Cardiac septum (tissue), 1 donor: ENCODE measurements at places on chromosomes 12 and 14. TPM values are rescaled to one million over a fixed set of nuclear protein-coding genes. Genes with fewer than 3 reads are reported as not detected.

- DNase-seq, result no peak
Observed at GRCh38 chr14:24171422-24172260, at the start of gene REC8. Gene REC8 (plus strand): TSS chr14:24172080. CDS start chr14:24172553, 473 bp downstream.

TAS2R9 gene
- total RNA-seq, result not detected

DNA sequence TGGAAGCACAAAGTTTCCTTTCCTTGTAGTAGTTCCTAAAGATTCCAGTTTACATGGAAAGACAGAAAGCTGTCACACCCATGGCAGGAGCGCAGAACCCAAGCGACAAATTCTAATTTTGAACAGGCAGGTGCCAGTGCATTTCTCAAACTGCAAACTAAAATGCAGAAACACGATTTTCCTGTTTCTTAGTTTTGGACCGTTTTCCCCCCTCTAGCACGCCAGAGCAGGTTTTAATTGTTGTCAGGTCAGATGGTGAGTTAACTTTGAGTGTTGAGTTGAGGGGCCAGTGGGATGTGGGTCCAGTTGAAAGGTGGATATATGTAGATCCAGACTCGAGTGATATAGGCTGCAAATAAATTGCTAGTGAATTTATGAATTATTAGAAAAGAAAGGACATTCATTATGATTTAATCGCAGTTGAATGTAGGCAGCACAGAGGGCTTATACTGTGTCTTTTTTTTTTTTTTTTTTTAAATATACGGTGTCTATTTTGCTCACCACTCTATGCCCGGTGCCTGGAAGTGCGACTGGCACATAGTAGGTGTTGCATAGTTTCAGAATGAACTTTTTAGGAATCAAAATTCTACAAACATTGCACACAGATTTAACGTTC lies 909 bp upstream of the ETFBKMT start:
- DNase-seq, result no peak

- DNase-seq, result no peak
Observed at GRCh38 chr14:68820119-68820518, 27.3 kb upstream of the ZFP36L1 start.

- no peak for DNase-seq
Observed at GRCh38 chr12:42704810-42705401, 115.4 kb upstream of the PRICKLE1 start.

CNTN1 gene
- total RNA-seq, result 0.27 TPM

DNA sequence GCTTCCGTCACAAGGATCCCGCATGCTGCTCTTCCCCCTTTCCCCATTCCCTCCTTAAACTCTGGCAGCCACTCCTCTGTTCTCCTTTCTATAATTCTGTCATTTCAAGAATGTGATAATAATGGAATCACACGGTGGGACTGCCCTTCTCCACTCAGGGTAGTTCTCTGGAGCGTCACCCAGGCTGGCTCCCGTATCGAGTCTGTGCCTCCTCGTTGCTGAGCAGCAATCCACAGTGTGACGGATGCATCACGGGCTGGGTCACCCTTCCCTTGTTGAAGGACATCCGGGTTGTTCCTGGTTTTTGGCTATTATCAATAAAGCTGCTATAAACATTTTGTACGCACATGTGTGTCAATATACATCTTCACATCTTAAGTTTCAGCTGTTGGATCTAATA lies 5.7 kb upstream of the SYNE3 start:
- DNase-seq, result no peak

DNA sequence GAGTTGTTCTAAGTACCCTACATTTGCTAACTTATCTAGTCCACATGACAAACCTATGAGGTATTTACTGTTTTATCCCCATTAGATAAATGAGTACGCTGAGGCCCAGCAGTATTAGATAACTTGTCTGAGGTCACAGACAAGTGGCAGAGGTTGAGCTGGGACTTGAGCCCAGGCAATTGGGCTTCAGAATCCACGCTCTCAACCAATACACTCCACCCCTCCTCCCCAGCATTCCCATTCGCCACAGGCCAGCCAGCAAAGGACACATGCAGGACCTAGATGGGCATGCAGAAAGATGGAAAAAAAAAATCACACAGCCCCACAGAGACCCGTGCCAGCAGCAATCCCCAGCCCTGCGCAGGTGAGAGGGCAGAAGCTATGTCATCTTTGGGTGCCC lies 12.4 kb downstream of the HDAC7 start:
- DNase-seq, result no peak

- DNase-seq, result no peak
Observed at GRCh38 chr12:25382311-25383106, 131.8 kb upstream of the KRAS start.

RHEBL1 gene
- total RNA-seq, result 0.38 TPM

CCDC92 gene
- total RNA-seq, result 48.3 TPM

BCAT1 gene
- total RNA-seq, result 3.5 TPM

ST8SIA1 gene
- total RNA-seq, result 1.5 TPM

DEPDC4 gene
- total RNA-seq, result 0.62 TPM

DNA sequence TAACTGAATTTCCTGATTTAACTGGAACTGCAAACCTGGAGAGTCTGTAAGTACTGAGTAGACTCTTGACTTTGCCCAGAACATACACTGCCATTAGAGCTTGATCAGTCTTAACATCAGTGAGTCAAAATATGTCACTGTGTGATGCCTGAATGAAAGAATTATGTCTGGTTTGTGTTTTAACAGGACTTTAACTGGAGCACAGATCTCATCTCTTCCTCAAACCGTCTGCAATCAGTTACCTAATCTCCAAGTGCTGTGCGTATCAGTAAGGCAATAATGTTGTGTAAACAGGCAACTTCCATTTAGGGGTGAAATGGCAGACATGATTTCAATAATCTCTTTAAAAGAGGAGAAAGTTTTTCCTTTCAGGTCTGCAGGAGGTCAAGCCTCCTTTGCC lies 97.0 kb downstream of the ZFC3H1 start:
- DNase-seq, result no peak

GRCh38 chr14:90060312-90060964 lies 1.4 kb upstream of the KCNK13 start:
- DNase-seq, result no peak

DNA sequence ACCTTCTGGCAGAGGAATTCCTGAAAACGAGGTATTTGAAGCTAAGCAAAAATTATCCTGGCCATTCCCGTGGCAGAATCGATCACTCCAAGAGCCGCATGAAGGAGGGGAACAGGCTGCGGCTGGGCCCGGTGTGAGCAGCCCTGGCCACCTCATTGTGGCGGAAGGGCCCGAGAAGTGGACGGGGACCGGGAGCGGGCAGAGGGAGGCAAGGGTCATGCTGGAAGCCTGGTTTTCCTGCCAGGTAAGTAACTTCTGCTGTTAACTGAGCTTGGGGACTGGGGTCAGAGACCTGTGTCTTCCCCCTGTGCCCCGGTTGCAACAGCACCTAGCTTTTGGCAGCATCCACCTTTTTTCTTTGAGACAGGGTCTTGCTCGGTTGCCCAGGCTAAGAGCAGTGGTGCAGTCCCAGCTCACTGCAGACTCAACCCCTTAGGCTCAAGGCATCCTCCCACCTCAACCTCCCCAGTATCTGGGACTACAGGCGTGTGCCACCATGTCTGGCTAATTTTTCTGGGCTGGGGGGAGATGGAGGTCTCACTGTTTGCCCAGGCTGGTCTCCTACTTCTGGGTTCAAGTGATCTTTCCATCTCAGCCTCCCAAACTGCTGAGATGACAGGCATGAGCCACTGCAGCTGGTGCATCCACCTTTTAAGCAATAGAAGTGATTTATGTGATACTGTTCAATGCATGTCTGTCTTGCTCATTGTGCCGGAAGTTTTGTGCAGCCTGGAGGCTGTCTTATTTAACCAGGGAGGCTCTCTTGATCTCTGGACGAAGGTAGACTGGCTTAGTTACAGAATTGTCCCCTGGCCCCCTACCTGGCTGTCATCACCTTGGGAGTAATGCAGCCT lies 174.0 kb upstream of the MYL2 start:
- no peak for DNase-seq

GRCh38 chr14:66471584-66471983 lies 14.6 kb upstream of the CCDC196 start:
- DNase-seq, result no peak

KRT6C gene
- not detected for total RNA-seq
